ENCODE measurements at places on chromosomes 7 and 10.

DNA sequence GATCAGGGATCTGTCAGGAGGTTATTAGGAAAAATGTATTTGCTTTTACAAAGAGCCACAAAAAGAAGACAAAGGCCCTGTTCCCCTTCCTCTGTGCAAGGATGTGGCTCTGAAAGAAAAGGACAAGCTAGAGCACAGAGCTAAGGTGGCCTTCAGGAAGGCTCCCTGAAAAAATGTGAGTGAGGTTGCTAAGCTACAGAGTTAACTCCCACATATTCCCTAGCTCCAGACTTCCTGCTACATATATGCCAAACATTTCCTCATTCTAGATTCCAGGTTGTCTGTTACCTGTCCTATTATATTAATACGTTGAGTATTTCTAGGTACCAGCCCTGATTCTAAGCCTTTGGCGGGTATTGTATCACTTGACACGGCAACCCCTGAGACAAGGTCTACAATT is 369.0 kb downstream of the PARD3 start:
- no peak for DNase-seq

DNA sequence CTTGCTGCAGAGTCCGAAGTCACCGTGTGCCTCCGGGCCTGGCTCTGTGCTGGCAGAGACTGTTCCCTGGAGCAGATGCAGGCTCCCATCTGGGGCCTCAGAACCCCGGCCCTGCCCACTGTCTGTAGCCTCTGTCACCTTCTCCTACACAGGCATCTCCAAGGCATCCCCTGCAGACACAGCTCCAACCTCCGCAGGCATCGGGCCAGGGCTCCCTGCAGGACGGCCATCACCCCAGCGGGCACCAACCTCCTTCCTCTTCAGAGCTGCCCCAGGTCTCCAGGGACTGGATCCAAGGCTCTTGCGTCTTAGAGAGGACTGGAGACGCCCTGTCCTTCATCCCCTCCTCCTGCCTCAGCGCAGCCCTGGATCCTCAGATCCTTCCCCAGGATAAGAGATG is 69.9 kb upstream of the MYL10 start:
- no peak for DNase-seq

- DNase-seq = no peak
Observed at GRCh38 chr10:118276204-118276603, 65.9 kb downstream of the FAM204A start.

- DNase-seq = no peak
Observed at GRCh38 chr7:36208997-36209813, 56.2 kb downstream of the EEPD1 start.

- DNase-seq = no peak
Observed at GRCh38 chr7:47682874-47683273, 101.0 kb upstream of the TNS3 start.

DNA sequence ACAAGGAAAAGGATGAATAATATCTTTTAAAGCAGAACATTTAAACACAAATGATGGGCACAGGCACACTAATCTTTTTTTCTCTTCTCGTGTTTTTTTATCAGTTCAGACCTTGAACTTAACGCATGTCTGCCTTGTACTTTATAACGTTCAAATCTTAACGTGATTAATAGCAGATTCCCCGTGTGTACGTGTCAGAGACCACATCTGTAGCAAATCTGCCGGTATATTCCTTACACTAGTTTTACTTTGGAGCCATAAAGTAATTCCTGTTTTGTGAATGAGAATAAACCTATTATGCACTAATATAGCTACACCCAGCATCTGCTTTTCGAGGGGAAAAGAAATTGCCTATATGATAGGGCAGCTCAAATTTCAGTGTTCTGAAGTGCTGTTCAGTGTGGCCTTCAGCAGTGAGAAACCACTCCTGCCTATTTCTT is 166.0 kb upstream of the TCF7L2 start:
- no peak for DNase-seq

- DNase-seq = no peak
Observed at GRCh38 chr7:94397722-94398121, 3.0 kb downstream of the COL1A2 start.

DNA sequence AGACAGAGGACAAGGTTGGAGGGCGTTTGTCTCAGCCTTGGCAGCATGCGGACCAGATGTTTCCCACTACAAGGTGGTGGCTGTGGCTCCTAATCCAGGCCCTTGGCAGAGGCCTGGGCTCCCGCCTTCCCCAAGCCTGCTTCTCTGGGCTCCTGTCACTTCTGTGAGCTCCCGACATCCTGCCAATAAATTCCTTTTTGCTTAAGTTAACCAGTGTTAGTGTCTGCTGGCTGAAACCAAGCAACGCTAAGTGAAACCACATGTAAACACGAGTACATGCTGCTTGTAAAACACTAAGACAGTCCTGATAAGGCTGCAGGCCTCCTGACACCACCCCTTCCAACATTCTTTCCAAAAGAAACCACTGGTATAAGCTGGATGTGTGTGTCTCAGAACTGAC is 263.6 kb upstream of the ZMIZ1 start:
- no peak for DNase-seq

GRCh38 chr7:133365917-133366316 is 113.0 kb downstream of the EXOC4 start:
- no peak for DNase-seq

- DNase-seq = no peak
Observed at GRCh38 chr7:139341776-139342226, 664 bp downstream of the FMC1 start.

- no peak for DNase-seq
Observed at GRCh38 chr7:139576179-139576973, 52.9 kb downstream of the CLEC2L start.

GRCh38 chr7:35691827-35692307 is 3.1 kb downstream of the HERPUD2 start:
- DNase-seq = no peak

DNA sequence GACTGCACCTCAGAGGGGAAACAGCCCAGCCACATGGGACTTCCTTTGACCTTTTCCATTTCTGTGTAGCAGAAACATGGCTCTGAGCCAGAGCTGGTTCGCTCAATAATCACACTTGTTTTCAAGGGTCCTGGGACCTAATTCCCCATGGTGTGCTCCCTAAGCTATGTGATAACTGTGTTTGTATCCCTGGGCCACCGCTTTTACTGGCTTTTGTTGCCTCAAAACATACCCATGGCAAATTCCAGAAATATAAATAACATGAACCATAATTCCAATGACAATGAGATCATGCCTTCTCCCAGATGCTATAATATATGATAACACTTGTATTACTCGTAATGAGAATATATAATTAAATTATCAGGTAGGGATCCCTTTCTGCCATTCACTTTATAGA is 196.4 kb downstream of the GFRA1 start:
- no peak for DNase-seq

DNA sequence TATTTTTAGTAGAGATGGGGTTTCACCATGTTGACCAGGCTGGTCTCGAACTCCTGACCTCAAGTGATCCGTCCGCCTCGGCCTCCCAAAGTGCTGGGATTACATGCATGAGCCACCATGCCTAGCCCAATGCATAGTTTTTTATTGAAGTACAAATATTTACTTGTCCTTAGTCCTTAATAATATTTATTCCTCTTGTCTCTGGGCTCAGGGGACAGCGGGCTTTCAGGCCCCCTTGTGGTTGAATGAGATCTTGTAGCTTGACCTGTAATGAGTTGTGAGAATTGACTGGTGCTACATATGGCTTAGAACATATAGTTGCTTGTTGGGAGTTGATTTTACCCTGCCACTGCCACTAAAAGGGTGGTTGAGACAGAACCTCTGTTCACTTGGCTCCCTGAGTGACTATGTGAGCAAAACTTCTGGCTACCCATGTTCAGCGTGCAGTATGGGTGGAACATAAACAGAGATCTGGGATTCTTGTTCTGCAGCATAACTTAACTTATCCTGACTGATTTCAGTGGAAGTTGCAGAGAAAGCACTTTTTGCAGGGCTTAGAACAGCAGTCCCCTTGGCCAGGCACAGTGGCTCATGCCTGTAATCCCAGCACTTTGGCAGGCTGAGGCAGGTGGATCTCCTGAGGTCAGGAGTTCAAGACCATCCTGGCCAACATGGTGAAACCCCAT is 14.9 kb downstream of the CCL26 start:
- DNase-seq = no peak

- DNase-seq = no peak
Observed at GRCh38 chr10:28266449-28267224, 36.2 kb downstream of the MPP7 start.

DNA sequence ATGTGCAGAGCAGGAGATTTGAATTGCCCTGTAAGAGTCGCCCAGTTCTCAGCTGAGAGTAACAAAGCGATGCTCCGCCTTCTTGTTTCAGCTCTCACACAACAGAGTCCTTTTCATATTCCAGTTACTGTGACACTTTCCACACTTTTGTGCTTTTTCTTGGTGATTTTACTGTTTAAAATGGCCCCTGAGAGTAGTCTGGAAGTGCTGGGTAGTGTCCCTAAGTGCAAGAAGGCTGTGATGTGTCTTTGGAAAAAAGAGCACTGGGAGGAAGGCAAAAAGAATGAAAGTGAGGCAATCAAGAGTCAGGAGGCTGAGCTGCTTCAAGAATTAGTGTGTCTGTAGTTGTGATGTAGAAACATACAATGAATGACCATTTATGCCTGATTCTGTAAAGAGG is 201.2 kb upstream of the SEMA3E start:
- DNase-seq = no peak

GRCh38 chr7:33050535-33051318 is 11.8 kb downstream of the NT5C3A start:
- DNase-seq = no peak

DNA sequence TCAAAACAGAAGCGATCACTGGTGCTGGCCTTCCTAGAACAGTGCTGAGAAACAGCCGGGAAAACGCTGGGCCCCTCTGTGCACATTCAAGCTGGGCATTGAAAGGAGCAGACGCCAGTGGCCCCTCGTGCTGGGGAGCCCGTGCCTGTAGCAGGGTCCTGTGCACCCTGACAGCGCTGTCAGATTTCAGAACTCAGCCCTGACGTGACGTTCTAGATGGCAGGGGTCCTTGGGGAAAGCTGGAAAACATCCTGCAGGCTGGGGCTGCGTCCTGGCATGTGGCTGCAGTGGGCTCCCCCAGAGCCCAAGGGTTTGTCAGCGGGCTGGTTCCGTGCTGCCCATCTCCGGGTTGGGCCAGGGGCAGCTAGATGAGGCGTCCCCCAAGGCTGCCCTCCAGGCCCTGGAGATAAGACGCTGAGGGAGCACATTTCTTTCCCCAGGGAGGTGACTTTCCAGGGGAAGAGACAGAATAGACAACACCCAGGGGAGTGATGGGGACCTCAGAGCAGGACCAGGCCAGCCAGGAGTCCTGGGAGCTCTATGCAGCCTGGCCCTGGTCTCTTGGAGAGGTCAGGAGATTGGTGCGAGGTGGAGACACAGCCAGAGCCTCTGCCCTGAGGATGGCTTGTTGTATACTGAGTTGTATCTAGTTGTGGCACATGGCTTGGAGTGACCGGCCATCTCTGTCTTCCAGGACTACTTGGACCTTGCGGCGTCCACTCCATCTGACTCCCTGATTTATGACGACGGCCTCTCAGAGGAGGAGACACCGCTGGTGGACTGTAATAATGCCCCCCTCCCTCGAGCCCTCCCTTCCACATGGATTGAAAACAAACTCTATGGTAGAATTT is 12.1 kb upstream of the CSGALNACT2 start:
- DNase-seq = no peak

GRCh38 chr10:68470300-68470699 is 1.5 kb downstream of the DNA2 start:
- no peak for DNase-seq

- no peak for DNase-seq
Observed at GRCh38 chr10:128016423-128017060, 109.6 kb downstream of the PTPRE start.

DNA sequence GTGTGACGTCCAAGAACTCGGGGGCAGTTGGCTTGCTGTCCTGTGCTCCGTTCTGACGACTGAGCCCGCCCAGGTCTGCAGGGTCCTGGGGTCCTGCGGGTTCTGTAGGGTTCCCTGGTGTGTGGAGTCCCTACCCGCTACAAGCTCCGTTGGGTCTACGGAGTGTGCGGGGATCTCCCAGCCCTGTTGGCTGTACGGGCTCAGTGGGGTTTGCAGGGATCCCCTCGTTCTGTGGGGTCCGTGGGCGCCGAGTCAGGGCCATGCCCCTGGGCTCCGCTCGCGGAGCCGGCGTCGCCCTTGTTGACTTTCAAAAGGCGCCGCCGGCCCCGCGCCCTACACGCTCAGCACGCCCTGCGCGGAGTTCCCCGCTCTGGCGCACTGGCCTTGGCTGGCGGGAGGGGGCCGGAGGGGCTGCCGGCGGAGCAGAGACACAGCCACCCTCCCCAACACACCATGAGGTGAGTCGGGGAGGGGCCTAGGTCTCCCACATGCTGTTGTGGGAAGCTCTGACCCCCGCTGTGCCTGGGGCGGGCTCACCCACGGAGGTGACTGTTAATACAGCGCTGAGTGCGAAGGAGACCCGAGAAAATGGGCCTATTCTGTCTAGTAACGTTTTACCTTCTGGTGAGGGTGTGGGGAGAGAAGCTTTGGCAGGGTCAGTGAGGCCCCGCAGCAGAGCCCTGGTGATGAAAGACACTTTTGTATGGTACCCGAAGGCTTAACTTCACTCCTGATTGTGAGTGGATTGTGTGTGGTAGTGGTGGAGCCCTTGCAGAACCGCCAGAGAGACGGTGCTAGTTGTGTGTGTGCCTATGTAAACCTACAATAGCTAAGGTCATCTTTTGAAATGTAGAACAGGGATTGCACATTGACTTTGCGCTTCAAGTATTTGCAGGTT is 8.1 kb downstream of the TASOR2 start:
- DNase-seq = no peak

DNA sequence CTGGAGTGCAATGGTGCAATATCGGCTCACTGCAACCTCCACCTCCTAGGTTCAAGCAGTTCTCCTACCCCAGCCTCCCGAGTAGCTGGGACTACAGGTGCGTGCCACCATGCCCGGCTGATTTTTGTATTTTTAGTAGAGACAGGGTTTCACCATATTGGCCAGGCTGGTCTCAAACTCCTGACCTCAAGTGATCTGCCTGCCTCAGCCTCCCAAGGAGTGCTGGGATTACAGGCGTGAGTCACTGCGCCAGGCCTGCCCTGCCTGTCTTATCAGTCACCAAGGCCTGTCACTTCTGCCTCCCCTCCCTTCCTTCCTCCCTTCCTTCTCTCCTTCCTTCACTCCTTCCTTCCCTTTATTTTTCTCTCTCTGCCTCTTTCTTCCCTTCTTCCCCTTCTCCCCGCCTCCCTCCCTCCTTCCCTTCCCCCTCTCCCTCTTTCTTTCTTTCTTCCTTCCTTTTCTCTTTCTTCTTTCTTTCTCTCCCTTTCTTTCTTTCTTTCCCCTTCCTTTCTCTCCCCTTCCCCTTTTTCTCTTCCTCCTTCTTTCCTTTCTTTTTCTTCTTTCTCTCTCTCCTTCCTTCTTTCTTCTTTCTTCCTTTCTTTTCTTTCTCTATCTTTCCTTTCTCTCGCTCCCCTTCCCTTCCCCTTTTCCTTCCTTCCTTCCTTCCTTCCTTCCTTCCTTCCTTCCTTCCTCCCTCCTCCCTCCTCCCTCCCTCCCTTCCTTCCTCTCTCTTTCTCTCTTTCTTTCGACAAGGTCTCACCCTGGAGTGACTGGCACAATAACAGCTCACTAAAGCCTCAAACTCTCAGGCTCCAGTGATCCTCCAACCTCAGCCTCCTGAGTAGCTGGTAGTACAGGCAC is 3.1 kb upstream of the ST7 start:
- no peak for DNase-seq
